Osteoblast (primary cell): ENCODE measurements at places on chromosomes 12 and 14. TPM values are rescaled to one million over a fixed set of nuclear protein-coding genes. Genes with fewer than 3 reads are reported as not detected.

Gene SSTR1
- under 0.01 TPM in 2 replicates for total RNA-seq

DNA sequence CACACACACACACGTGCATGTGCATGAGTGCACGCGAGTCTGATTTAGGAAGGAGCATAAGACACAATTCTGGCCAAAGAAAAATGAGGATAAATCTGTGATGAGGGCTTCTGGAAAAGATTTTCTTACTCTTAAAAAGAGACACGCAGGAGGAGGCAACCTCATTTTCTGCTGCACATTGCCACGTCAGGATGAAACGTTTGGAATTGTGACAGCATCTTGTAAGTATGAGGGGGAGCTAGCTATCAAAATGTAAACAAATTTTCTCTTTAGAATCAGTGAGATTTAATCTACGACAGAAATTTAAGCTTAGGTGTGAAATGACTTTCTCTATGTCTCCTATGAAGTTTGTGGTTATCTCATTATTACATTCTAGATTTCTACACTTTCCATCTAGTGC lies 31.1 kb upstream of the NUBPL start:
- H3K27me3 ChIP-seq = no peaks in the 10 kb centered on the region
- H3K4me1 ChIP-seq = no peaks in the 10 kb centered on the region
- no peak for DNase-seq
- H3K27ac ChIP-seq = no peak overlapping the region

Gene RNASE4
- total RNA-seq = 18.1 and 24.2 TPM in 2 replicates

- no peaks in the 10 kb centered on the region for H3K27me3 ChIP-seq
- no peak overlapping the region for H3K4me3 ChIP-seq
- peak; percentile 36 for DNase-seq
Observed at GRCh38 chr14:29576927-29577326, 350.7 kb downstream of the PRKD1 start.

DNA sequence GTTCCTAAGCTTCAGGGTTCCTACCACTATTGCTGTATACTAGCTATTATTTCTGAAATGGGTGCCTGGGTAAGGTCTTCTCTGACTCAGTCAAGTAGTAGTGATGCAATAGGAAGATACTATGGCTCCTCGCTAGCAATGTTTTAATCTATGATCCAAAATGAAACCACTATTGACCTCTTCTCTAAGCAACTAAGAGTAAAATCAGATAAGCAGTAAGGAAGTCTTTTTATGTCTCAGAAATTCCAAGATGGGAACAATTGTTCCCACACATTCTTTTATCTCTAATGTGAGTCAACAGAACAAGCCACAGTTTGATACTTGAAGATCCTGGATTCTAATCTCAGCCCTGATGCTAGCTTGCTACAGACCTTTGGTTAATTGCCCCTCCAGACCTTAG lies 45.1 kb downstream of the AREL1 start:
- peaks cover 31% of the 10 kb centered on the region for H3K4me1 ChIP-seq
- no peak for DNase-seq
- H3K27ac ChIP-seq = peak overlapping the region; percentile 68
- H3K4me3 ChIP-seq = no peak overlapping the region
- no peaks in the 10 kb centered on the region for H3K27me3 ChIP-seq

Gene NXPH4
- 0.88 and 1.1 TPM in 2 replicates for total RNA-seq

DNA sequence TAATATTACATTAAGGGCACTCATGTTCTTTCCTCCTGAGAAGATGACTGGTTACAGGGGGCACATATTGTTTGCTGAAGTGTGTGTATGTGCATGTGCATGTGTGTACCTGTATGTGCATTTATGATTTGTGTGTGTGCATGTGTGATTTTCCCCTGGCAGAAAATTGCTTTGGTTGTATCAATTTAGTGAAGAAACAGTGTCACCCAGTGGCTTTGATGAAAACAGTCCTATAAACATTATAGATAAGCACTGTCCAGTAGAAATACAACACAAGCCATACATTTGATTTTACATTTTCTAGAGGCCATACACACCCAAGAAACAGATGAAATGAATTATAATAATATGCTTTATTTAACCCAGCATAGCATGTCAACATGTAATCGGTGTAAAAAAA lies 8.6 kb downstream of the PDE3A start:
- no peak for DNase-seq
- H3K4me1 ChIP-seq = peaks cover 4% of the 10 kb centered on the region
- no peak overlapping the region for H3K27ac ChIP-seq
- H3K4me3 ChIP-seq = no peak overlapping the region

Gene CCDC196
- not detected in 2 replicates for total RNA-seq

DNA sequence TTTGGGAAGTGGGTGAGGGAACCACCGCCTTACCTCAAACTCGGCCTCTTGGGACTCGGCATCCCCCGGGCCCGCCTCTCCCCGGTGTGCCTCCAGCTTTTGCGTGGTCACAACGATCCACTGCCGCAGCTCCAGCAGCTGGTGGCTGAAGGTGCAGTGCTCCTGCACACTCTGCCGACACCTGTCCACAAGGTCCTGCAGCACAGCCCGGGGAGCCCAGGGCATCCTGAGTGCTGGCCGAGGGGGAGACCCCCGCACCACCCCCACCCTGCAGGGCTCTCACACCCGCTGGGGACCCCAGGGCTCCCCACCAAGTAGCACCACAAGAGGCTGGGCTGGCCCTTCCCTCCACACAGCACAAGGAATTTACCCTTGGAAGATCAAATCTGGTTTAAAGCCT lies 76.6 kb downstream of the SYNE3 start:
- no peaks in the 10 kb centered on the region for H3K27me3 ChIP-seq
- no peak overlapping the region for H3K4me3 ChIP-seq
- DNase-seq = no peak
- no peaks in the 10 kb centered on the region for H3K4me1 ChIP-seq
- no peak overlapping the region for H3K27ac ChIP-seq

DNA sequence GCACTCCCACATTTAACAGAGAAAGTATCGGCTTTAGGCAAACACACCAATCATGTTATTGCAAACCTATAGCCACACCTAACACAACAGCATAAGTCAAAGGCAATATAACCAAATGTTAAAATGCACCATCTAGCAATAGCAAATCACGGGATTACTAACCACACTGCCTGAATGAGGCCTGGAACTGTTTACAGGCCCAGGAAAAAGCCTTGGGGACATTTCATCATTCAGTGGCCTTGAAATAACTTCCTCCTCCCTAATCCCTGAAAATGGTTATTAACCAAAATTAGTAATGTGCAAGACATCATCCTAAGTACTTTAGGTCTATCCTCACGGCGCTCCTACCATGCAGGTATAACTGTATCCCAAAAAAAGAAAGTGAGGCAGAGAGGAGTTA lies 2.3 kb downstream of the GALC start:
- peaks cover 18% of the 10 kb centered on the region for H3K4me1 ChIP-seq
- no peak for DNase-seq
- no peaks in the 10 kb centered on the region for H3K36me3 ChIP-seq
- no peaks in the 10 kb centered on the region for H3K27me3 ChIP-seq
- no peak overlapping the region for H3K4me3 ChIP-seq

DNA sequence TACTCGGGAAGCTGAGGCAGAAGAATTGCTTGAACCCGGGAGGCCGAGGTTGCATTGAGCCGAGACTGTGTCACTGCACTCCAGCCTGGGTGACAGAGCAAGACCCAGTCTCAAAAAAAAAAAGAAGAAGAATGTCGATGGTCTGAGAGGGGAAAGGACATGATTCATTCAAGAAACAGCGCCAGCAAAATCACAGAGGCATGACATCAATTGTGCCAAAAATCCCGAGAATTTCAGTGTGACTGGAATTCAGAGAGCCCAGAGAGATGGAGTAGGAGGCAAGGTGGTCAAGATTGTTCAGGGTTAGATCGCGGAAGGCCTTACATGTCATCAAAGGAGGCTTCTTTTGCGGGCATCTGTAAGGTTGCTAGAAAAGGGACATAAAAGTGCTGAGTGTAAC lies 483.3 kb downstream of the VRK1 start:
- H3K4me1 ChIP-seq = no peaks in the 10 kb centered on the region
- no peak overlapping the region for H3K4me3 ChIP-seq
- H3K27me3 ChIP-seq = no peaks in the 10 kb centered on the region
- no peak overlapping the region for H3K27ac ChIP-seq
- H3K36me3 ChIP-seq = no peaks in the 10 kb centered on the region
- DNase-seq = no peak

GRCh38 chr12:72647139-72647538 lies 375.0 kb downstream of the TRHDE start:
- H3K36me3 ChIP-seq = no peaks in the 10 kb centered on the region
- H3K4me3 ChIP-seq = no peak overlapping the region
- H3K4me1 ChIP-seq = no peaks in the 10 kb centered on the region

- peaks cover 32% of the 10 kb centered on the region for H3K27me3 ChIP-seq
- no peak for DNase-seq
- H3K27ac ChIP-seq = no peak overlapping the region
- H3K4me3 ChIP-seq = no peak overlapping the region
Observed at GRCh38 chr12:104551-105081, 38.0 kb downstream of the IQSEC3 start.

DNA sequence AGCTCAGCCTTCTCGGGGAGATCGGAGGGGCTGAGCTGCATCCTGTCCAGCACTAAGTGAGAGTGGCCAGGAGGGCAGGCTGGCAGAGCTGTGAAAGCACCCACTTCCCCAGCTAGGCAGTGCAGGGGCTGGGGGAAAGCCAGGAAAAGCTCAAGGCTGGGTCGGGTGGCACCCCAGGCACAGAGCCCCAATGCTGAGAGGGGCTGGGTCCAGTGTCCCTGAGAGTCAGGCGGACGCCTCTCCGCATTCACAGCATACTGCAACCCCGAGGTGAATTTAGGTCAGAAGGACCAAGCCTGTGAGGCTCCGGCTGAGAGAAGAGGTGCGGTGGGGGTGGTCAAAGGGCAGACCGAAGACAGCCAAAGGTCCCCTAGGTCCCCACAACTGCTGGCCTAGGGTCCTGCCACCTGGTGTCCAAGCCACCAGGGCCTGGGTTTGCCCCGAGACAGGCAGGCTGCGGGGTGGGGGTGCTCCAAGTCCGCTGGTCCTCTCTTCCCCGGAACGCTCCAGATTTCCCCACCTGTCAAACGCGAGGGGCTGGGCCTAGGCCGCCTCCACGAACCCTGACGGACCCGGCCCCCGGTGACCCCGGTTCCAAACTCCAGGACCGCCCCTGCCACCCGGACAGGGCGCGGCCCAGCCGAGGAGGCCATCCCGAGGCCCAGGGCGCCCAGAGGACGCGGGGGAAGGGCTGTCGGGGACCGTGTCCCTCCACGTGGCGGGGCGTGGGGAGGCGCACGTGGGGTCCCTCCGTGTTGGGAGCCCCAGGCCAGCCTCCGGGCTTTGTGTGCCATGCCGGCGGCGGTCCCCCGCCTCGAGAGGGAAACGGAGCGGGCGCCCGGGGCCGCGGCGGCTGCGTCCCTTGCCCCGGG lies 527 bp downstream of the CAMKK2 start:
- peak overlapping the region; percentile 41 for H3K27ac ChIP-seq
- peak; percentile 90 for DNase-seq
- H3K27me3 ChIP-seq = no peaks in the 10 kb centered on the region
- H3K4me1 ChIP-seq = peaks cover 17% of the 10 kb centered on the region

Gene HOXC6
- total RNA-seq = 5.6 and 7.2 TPM in 2 replicates

- H3K36me3 ChIP-seq = no peaks in the 10 kb centered on the region
- DNase-seq = no peak
- no peaks in the 10 kb centered on the region for H3K27me3 ChIP-seq
- H3K4me3 ChIP-seq = no peak overlapping the region
Observed at GRCh38 chr12:80813820-80814219, 97.1 kb downstream of the MYF5 start.

DNA sequence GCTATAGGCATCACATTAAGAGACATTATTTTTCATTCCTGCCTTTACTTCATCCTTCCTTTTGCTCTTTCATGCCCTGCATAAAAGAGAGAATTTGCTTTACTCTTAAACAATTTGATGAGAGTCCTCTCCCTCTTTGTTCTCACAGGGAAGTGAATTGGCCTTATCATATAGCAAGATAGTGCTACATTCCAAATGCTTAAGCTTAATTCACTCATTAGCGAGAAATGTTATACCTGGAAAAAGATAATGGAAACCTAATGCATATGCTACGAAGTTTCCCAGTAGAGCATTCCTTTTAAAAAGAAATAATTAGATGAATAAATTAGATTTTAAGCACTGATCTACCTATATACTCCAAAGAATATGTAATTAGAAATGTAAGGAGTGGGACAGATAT lies 798.8 kb downstream of the C12orf50 start:
- DNase-seq = no peak
- no peaks in the 10 kb centered on the region for H3K4me1 ChIP-seq
- no peak overlapping the region for H3K4me3 ChIP-seq

- DNase-seq = no peak
- H3K4me1 ChIP-seq = no peaks in the 10 kb centered on the region
- no peak overlapping the region for H3K4me3 ChIP-seq
- H3K36me3 ChIP-seq = no peaks in the 10 kb centered on the region
- no peak overlapping the region for H3K27ac ChIP-seq
Observed at GRCh38 chr14:80172375-80173051, 38.8 kb downstream of the DIO2 start.

DNA sequence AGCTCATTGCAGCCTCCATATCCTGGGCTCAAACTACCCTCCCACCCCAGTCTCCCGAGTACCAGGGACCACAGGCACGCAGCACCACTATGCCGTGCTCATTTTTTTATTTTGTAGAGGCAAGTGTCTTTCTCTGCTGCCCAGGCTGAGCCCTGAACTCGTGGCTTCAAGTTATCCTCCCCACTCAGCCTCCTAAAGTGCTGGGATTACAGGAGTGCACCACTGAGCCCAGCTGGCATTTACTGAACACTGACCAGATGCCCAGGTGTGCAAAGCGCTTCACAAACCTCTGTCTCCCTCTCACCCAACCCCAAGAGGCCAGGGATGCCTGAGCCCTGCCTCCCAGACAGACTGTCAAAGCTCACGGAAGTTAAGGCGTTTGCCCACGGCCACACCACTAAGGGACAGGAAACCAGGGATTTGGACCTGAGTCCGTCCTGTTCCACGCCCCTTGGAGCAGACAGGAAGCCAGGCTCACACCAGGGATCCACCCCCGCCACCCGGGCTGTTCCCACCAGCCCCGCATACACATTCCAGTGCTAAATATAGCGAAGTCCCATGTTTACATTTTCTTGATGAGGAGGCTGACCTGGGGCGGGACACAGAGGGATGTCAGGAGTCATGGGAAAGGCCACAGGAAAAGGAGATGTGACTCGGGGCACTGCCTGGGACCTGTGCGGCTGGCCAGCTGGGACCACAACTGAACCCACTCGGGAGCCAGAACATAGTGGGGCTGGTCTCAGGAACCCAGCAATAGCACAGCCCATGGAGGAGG lies 51.2 kb downstream of the TESC start:
- no peak overlapping the region for H3K27ac ChIP-seq
- H3K4me3 ChIP-seq = no peak overlapping the region
- H3K27me3 ChIP-seq = peaks cover 16% of the 10 kb centered on the region
- peaks cover 11% of the 10 kb centered on the region for H3K4me1 ChIP-seq
- no peaks in the 10 kb centered on the region for H3K36me3 ChIP-seq
